HuH-7.5 (cell line): ENCODE measurements at places on chromosomes 3 and 15.
A peak's percentile ranks its signal among the peaks of the same experiment; 100 is the strongest.

DNA sequence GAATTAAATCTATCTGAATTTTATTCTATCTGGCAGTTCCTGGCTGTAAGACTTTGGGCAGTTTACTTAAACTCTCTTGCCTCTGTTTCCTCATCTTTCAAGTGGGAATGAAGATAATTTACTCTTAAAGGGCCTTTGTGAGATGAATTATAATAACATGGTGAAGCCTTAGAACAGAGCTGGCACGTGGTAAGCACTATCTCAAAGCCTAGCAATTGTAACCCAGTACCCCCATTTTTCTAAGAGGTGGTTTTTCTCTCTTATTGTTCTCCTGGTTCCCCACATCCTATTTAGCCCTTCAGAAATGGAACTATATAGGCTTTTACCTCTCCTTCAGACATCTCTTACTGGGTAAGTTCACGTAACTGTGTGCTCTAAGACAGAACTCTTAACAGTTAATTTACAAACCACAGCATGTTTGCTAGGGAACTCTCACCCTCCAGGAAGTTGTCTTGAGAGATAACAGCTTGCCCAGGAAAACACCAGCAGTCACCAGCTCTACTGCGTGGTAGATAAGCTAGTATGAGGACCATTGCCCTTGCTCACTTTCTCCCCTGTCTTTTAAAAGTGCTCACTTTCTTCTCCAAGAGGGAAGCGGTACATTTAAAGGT is 12.3 kb upstream of the CRBN start:
- no peak for DNase-seq

DNA sequence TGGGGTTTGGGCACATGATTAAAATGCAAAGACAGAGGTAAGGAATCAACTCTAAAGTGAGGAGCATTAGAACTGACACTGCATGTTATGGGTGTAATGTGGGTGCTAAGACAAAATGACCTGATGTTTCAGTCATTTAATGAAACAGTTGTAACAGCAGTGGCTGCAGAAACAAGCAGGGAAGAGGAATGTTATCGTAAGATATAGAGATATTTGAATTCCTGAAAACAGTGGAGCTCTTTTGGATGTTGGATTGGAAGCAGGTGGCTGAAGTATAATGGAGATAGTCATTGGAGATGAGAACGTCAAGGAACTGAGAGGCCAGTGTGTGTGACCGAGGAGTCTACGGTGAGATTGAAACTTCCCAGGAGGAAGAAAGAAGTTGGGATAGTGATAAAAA is 1065.2 kb downstream of the ZPLD1 start:
- DNase-seq, result no peak

- DNase-seq, result no peak
Observed at GRCh38 chr3:167318996-167319615, 61.0 kb downstream of the ZBBX start.

- DNase-seq, result peak; percentile 35
Observed at GRCh38 chr3:169218314-169218983, 445.1 kb downstream of the MECOM start.

- no peak for DNase-seq
Observed at GRCh38 chr3:131616719-131617118, 113.9 kb upstream of the MRPL3 start.

GRCh38 chr15:66715181-66715624 is 13.2 kb downstream of the SMAD6 start:
- DNase-seq, result no peak

DNA sequence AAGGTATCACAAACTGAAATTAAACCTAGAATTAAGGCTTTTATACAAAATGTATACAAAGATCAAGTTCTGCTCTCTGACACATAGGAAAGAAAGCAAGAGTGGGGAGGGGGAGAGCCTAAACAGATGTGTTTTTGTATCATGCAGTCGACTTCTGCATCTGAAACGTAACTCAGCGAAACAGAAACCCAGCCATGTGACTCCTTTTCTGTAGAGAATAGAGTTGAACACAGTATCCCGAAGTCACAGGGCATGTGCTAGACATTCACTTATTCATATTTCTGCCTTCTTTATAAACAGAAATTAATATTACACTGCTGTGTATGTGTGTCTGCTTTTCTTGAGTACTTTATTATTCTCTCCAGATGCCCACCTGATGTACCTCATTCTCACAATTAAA is 121.0 kb downstream of the PDZRN3 start:
- DNase-seq, result no peak

GRCh38 chr3:47897954-47898353 is 95.0 kb downstream of the DHX30 start:
- no peak for DNase-seq

GRCh38 chr3:185411133-185411532 is 48.2 kb downstream of the MAP3K13 start:
- no peak for DNase-seq
